T-helper 22 cell (primary cell): ENCODE measurements at places on chromosomes 11 and 22.

- peak; percentile 58 for DNase-seq
Measured at GRCh38 chr22:26671317-26672059, 14.1 kb downstream of the MIAT start.

- DNase-seq = no peak
Measured at GRCh38 chr22:44137415-44137814, 43.3 kb upstream of the PARVG start.

DNA sequence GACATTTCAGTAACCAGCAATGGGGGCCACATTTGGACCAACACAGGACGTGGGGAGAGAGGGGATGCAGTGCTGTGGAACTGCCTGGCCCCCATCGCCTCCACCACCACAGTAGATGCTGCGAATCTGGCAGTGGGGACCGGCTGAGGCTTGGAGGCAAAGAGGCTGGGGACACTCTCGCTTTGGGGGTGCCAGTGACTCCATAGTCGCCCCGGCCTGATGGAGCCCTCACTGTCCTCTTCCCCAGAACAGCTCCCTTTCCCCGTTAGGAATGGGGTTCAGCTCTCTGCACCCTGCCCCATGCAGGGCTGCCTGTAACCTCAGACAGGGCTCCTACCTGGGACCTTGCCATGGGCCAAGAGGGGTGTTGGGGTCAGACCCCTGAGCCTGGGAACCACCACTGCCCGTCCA is 1.8 kb upstream of the MUC2 start:
- no peak for DNase-seq

GRCh38 chr22:19730655-19731360 is 7.5 kb downstream of the GP1BB start:
- peak; percentile 52 for DNase-seq

GRCh38 chr11:130865774-130866114 is 50.5 kb downstream of the SNX19 start:
- no peak for DNase-seq

DNA sequence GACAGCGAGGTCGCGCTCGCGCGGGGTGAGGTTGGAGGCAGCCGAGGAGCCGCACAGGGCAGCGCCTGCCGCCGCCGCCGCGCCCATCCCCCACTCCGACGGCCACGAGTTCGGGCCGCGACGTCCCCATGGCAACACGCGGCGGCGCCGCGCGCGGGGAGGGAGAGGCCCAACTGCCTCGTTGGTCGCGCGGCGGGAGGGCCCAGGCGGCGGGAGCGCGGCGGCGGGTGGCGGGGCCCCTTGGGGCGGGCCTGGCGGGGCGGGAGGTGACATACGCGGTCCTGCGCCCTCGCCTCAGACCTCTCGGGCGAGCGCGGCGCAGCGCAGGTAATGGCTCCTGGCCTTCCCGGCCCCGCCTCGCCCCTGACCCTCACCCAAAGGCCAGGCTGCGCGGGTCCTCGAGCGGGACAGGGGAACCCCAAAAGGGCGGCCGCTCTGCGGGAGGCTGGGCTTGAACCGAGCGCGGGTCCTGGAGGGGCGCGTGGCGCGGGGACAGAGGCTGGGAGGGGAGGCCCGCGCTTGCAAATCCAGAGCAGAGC is at the start of gene DEUP1:
TSS of gene DEUP1 (plus strand) at position 297 of the 539 bp plus-strand sequence. CDS start 1,518 bp downstream, outside the sequence.
- no peak for DNase-seq

- DNase-seq = no peak
Measured at GRCh38 chr11:25710975-25711374, 621.0 kb upstream of the ANO3 start.

- DNase-seq = no peak
Measured at GRCh38 chr11:106131998-106132397, 54.5 kb downstream of the AASDHPPT start.

GRCh38 chr11:105935791-105936190 is 86.2 kb downstream of the MSANTD4 start:
- no peak for DNase-seq
